ENCODE measurements at places on chromosomes 1 and 21. TPM values are rescaled to one million over a fixed set of nuclear protein-coding genes. Genes with fewer than 3 reads are reported as not detected.

NTRK1 gene
- 0.21 TPM for total RNA-seq

JAK1 gene
- 103 TPM for total RNA-seq

FLG2 gene
- not detected for total RNA-seq

GPR89A gene
- total RNA-seq: 11.7 TPM

OBSCN gene
- 5.7 TPM for total RNA-seq

All from A549 treated with RU486 at 1 μM for 4 hours (cell line).